ENCODE measurements at places on chromosomes 13 and 19. TPM values are rescaled to one million over a fixed set of nuclear protein-coding genes. Genes with fewer than 3 reads are reported as not detected.

TLE6 gene
- 0.59 TPM for total RNA-seq

DNA sequence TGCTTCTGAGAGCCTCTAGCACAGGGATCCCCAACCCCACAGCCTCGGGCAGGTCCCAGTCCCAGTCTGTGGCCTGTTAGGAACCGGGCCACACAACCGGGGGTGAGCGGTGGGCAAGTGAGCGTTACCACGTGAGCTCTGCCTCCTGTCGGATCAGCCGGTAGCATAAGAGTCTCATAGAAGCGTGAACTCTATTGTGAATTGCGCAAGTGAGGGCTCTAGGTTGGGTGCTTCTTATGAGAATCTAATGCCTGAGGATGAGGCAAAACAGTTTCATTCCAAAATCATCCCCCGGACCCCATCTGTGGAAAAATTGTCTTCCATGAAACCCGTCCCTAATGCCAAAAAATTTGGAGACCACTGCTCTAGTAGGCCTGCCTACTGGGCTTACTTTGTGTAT lies 87.0 kb upstream of the UBL3 start:
- H3K4me3 ChIP-seq = no peak overlapping the region
- peaks cover 9% of the 10 kb centered on the region for H3K27me3 ChIP-seq

DNA sequence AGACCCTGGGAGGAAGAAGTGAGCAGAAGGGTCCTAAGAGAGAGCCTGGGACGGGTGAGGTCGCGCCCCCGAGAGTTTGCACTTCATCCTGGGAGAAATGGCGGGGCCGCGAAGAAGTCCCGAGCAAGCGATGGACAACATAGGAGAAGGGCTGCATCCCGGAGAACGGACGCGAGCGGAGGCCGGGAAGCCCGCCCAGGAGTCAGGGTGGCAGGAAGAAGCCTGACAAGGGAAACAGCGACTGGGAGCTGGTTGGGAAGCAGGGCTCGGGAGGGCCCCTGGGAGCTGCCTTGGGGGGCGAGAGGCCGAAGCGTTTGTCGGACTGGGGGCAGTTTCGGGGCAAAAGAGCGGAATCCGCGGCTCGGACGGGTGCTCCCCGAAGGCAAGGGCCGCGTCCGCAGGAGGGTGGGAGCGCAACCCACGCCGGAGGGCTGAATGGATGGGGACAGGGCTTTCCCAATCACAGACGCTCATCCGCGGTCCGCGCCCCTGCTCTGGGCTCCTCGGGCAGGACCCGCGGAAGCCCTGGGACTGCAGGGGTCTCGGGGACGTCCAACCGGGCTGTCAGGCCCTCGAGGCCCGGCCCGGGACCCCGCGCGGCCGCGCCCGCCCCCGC lies 469 bp downstream of the ABHD17A start:
- H3K36me3 ChIP-seq = peaks cover 19% of the 10 kb centered on the region
- peak overlapping the region; percentile 100 for H3K27ac ChIP-seq
- peaks cover 32% of the 10 kb centered on the region for H3K27me3 ChIP-seq
- no peak for DNase-seq

DNA sequence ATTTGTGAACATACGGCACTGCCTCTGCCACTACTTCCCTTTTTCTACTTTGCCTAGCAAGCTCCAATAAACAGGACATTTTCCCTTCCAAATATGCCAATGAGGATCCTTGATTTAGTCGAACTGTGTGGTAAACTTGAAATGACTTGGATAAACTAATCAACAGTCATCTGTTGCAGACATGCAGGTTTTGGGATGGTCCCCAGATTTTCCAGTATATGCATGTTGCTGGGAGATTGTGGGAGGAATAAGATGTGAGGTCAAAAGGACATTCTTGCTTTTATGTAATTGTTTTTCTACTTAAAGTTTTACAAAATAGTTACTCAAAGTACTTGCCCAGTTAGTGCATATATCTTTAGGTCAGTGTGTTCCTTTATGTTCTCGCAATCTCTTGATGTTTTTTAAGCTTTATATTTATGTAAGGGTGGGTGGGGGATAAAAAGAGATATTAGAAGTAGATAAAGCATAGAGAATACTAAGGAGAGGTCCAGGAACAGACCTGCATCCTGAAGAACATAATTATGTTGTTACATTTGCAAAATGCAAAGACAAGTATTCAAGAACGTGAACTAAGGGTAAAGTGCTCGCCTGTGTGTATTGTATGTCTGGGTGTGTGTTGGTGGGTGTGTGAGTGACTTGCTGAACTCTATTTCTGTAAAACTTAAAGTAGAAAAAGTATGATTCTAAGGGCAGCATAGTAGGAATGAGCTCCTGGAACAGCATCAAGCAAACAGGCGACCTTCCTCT lies 88.4 kb upstream of the OXGR1 start:
- no peak for DNase-seq
- no peaks in the 10 kb centered on the region for H3K4me1 ChIP-seq
- H3K27me3 ChIP-seq = no peaks in the 10 kb centered on the region
- no peak overlapping the region for H3K4me3 ChIP-seq
- H3K27ac ChIP-seq = no peak overlapping the region

GRCh38 chr13:42477596-42478190 lies 96.3 kb upstream of the TNFSF11 start:
- H3K27ac ChIP-seq = no peak overlapping the region
- H3K4me3 ChIP-seq = no peak overlapping the region
